ENCODE measurements at places on chromosomes 5 and 9. TPM values are rescaled to one million over a fixed set of nuclear protein-coding genes. Genes with fewer than 3 reads are reported as not detected.

PCDHGB7 gene
- not detected for total RNA-seq

GARIN3 gene
- total RNA-seq = 1.1 TPM

GRCh38 chr9:4678679-4679267, 596 bp upstream of the CDC37L1 start:
- H3K27me3 ChIP-seq = no peaks in the 10 kb centered on the region
- no peak overlapping the region for H3K27ac ChIP-seq
- peaks cover 2% of the 10 kb centered on the region for H3K36me3 ChIP-seq

CDC25C gene
- total RNA-seq = 12.2 TPM

DNA sequence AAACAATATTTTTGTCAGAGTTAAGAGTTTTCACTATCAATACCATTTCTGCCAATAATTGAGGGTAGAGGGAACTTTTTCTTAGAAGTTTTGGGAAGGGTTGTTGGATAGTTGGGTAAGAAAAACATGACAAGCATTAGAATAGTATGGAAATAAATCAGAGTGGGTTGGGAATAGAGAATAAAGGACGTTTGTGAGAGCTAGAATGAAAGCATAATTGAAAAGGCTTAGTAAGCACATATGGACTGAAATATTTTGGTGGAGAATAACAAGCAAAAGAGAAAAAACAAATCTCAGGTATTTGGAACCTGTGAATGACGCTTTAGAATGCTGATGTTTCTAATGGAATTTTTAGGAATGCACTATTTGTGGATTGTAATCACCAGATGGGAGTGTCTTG, 262.9 kb upstream of the EDIL3 start:
- no peaks in the 10 kb centered on the region for H3K27me3 ChIP-seq
- H3K27ac ChIP-seq = no peak overlapping the region
- no peak overlapping the region for H3K4me3 ChIP-seq

GRCh38 chr5:140338908-140339307, 7.5 kb downstream of the HBEGF start:
- H3K27ac ChIP-seq = no peak overlapping the region
- DNase-seq = no peak
- peaks cover 30% of the 10 kb centered on the region for H3K4me1 ChIP-seq
- H3K36me3 ChIP-seq = peaks cover 21% of the 10 kb centered on the region
- H3K27me3 ChIP-seq = no peaks in the 10 kb centered on the region

DNA sequence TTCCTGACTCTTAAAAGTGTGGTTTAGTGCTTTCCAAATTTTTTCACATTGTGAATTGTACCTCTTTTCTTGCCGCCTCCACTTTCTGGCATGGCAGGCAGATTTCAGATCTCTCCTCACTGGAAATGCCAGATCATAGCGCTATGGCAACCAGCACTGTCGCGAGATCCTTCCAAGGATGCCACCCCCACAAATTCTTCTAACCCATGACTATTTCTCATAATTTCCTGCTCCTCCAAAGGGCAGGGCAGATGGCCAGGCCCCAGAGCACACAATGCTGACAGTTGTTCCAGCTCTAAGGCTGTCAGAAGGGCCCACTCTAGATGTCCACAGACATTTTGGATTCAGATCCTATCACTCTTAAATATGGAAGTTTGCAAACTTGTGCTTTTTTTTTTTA, 446.2 kb upstream of the RIOK2 start:
- H3K36me3 ChIP-seq = no peaks in the 10 kb centered on the region
- H3K4me1 ChIP-seq = no peaks in the 10 kb centered on the region
- no peaks in the 10 kb centered on the region for H3K27me3 ChIP-seq

GRCh38 chr5:153783362-153783658, 255.4 kb downstream of the FAM114A2 start:
- peaks cover 2% of the 10 kb centered on the region for H3K27me3 ChIP-seq
- no peaks in the 10 kb centered on the region for H3K4me1 ChIP-seq
- no peak for DNase-seq

GFI1B gene
- not detected for total RNA-seq

- H3K27ac ChIP-seq = no peak overlapping the region
- DNase-seq = no peak
- peaks cover 5% of the 10 kb centered on the region for H3K27me3 ChIP-seq
- H3K4me3 ChIP-seq = no peak overlapping the region
- no peaks in the 10 kb centered on the region for H3K4me1 ChIP-seq
- no peaks in the 10 kb centered on the region for H3K36me3 ChIP-seq
Observed at GRCh38 chr9:120345379-120345778, 234.6 kb downstream of the CDK5RAP2 start.

- no peaks in the 10 kb centered on the region for H3K27me3 ChIP-seq
- no peak overlapping the region for H3K27ac ChIP-seq
- H3K4me3 ChIP-seq = no peak overlapping the region
- no peak for DNase-seq
- H3K4me1 ChIP-seq = no peaks in the 10 kb centered on the region
Observed at GRCh38 chr5:122258241-122258640, 53.8 kb upstream of the SNCAIP start.

- no peak overlapping the region for H3K27ac ChIP-seq
- no peak overlapping the region for H3K4me3 ChIP-seq
- H3K4me1 ChIP-seq = no peaks in the 10 kb centered on the region
- no peaks in the 10 kb centered on the region for H3K36me3 ChIP-seq
- no peak for DNase-seq
Observed at GRCh38 chr5:5005353-5005752, 134.8 kb upstream of the ADAMTS16 start.

DNA sequence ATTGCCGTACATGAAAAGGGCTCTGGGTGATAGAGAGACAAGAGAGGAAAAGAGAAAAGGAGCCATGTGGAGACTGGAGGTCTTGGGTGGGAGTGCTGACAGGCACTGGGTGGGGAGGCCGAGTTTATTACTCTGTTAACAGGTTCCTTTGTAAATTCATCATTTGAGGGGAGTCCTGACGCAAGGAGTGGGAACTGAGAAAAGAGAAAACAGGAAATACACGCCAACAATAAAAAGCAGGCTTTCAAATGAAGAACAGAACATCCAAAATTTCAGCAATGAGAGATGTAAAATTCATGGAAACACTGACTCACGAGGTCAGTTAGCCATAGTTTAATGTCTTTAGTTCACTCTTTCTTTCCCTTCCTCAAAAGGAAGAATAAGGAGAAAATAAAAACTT, 342.8 kb downstream of the TMEM167A start:
- DNase-seq = no peak
- no peak overlapping the region for H3K27ac ChIP-seq
- H3K36me3 ChIP-seq = no peaks in the 10 kb centered on the region
- no peaks in the 10 kb centered on the region for H3K27me3 ChIP-seq
- H3K4me1 ChIP-seq = peaks cover 10% of the 10 kb centered on the region
- no peak overlapping the region for H3K4me3 ChIP-seq

DNA sequence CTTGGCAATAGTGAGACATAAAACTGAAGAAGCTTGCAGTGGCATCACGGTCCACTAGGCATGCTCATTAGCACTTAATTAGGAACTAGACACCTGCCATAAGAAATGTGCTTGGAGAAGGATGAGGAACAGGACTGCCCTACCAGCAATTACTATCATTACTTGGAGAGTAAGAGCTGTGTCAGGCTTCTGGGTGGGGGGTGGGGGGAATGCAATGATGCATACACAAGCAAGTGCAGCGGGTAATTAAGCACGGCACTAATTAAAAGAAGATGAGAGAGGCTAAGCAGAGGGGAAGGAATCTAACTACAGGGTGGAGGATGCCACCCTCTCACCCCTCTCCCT, 53.1 kb downstream of the TLE1 start:
- H3K4me3 ChIP-seq = no peak overlapping the region
- H3K27me3 ChIP-seq = no peaks in the 10 kb centered on the region

- no peaks in the 10 kb centered on the region for H3K36me3 ChIP-seq
- H3K27ac ChIP-seq = no peak overlapping the region
- H3K4me3 ChIP-seq = no peak overlapping the region
Observed at GRCh38 chr5:101024299-101024698, 121.2 kb upstream of the ST8SIA4 start.

PTGS1 gene
- total RNA-seq = 0.23 TPM

GRCh38 chr9:27198190-27198589, 89.2 kb downstream of the TEK start:
- H3K27ac ChIP-seq = no peak overlapping the region
- H3K4me3 ChIP-seq = no peak overlapping the region
- H3K27me3 ChIP-seq = peaks cover 6% of the 10 kb centered on the region
- peaks cover 4% of the 10 kb centered on the region for H3K4me1 ChIP-seq

DNA sequence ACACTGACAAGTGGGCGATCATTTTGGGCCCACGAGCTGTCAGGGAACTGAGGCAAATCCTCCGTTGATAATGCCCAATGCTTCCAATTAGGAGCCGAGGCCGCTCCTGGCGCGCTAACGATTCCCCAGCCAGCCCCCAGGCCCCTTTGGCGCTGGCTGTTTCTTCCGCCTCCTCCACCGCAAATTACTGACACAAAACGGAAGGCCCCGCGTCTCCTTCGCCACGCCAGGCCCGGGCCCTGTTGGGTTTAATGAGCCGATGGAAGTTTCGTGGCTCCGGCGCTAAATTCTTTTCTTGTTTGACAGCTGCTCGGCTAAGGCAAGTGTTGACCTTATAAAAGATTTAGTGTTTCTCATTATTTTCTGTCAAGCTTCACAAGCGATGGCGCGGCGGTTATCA, 25.7 kb upstream of the BARHL1 start:
- no peak overlapping the region for H3K4me3 ChIP-seq
- H3K36me3 ChIP-seq = no peaks in the 10 kb centered on the region
- no peak overlapping the region for H3K27ac ChIP-seq
- DNase-seq = no peak
- H3K4me1 ChIP-seq = no peaks in the 10 kb centered on the region

FOXD4L5 gene
- total RNA-seq = 0.11 TPM

GRCh38 chr5:33631786-33632185, 191.0 kb downstream of the TARS1 start:
- no peaks in the 10 kb centered on the region for H3K4me1 ChIP-seq
- DNase-seq = no peak
- no peaks in the 10 kb centered on the region for H3K27me3 ChIP-seq
- H3K4me3 ChIP-seq = no peak overlapping the region
- no peaks in the 10 kb centered on the region for H3K36me3 ChIP-seq
- no peak overlapping the region for H3K27ac ChIP-seq

PCDHGB4 gene
- not detected for total RNA-seq

- H3K36me3 ChIP-seq = no peaks in the 10 kb centered on the region
- no peak overlapping the region for H3K4me3 ChIP-seq
- DNase-seq = peak; percentile 61
- H3K27me3 ChIP-seq = peaks cover 5% of the 10 kb centered on the region
- no peak overlapping the region for H3K27ac ChIP-seq
Observed at GRCh38 chr9:136306211-136307208, 2.6 kb upstream of the CCDC187 start.

- peak overlapping the region; percentile 81 for H3K27ac ChIP-seq
- H3K27me3 ChIP-seq = peaks cover 6% of the 10 kb centered on the region
- no peaks in the 10 kb centered on the region for H3K36me3 ChIP-seq
- H3K4me1 ChIP-seq = peaks cover 1% of the 10 kb centered on the region
- peak overlapping the region; percentile 80 for H3K4me3 ChIP-seq
Observed at GRCh38 chr9:129175825-129176633, 2.0 kb downstream of the IER5L start.

DNA sequence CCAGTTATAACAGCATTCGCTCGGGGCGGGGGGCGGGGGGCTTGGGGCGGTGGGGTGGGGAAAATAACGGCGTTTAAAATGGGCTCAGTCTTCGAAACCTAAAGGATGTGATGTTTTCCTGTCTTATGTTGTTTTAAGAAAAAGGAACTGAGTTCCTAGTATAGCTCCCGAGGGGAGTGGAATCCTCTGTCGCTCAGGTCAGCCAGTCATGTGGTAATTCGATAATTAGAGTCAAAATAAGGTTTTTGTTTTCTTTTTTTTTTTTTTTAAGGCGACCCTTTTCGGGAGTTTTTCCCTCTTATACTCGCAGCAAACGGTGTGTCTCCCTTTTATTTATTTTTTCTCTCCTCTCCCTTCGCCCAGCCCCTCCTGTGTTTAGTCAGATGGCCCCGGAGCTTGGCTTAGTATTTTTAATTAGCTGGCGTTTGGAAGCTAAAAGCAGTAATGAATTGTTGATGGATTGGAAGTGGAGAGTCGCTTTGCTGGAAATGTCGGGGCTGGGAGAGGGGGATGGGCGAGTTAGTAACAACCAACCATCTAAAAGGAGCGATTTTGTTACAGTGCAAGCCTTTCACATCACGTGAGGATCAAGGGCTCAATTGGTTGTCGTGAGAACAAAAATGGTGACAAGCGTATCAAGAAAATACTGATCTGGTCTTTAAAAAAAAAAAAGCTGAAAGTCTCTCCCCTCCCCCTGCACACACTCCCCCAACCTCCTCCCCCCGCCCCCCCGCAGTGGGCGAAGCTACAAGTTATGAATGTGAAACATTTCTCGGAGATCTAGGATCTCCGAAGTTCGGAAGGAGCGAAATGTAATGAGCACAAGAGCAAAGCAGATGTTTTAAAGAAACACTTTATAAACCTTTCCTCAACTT, 714 bp upstream of the ZNF608 start:
- peak overlapping the region; percentile 52 for H3K4me3 ChIP-seq
- peaks cover 30% of the 10 kb centered on the region for H3K4me1 ChIP-seq
- peak; percentile 12 for DNase-seq
- no peak overlapping the region for H3K27ac ChIP-seq
- no peaks in the 10 kb centered on the region for H3K36me3 ChIP-seq

DNA sequence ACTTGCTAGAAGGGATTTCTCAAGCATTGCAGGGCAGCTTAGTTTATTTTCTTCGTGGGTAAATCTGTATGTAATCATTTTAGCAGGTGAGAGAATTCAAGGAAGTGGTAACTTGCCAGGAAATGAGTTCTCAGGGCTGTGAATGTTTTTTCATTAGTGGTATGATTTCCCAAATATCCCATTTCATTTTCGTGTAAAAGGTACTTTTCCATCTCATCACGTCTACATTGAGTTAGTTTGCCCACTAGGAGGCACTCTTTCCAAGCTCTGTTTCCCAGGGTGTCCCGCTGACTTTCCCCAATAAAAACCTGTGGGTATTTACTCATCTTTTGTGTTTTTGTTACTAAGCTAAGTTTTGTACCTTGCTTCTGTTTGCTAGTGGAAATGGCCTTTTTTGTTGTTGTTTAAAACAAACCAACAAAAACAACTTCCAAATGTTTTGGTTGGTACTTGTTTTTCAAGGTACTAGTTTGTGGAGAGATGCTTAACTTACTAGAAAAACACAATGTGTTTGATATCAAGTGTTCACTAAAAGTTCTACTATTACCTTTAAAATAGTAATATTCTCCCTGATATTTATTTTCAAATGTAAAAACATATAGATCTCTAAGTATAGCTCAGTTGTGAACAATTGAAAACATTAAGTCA, 373.6 kb downstream of the ADGRV1 start:
- no peak overlapping the region for H3K4me3 ChIP-seq
- H3K27me3 ChIP-seq = peaks cover 4% of the 10 kb centered on the region
- H3K4me1 ChIP-seq = peaks cover 2% of the 10 kb centered on the region
- H3K36me3 ChIP-seq = no peaks in the 10 kb centered on the region
- no peak overlapping the region for H3K27ac ChIP-seq
- peak; percentile 33 for DNase-seq

- no peaks in the 10 kb centered on the region for H3K27me3 ChIP-seq
- H3K36me3 ChIP-seq = peaks cover 21% of the 10 kb centered on the region
- DNase-seq = no peak
- H3K27ac ChIP-seq = peak overlapping the region; percentile 49
Observed at GRCh38 chr5:87361031-87361445, 51.7 kb downstream of the CCNH start.

LVRN gene
- 0.29 TPM for total RNA-seq
